Head of caudate nucleus (tissue), 42 donors: ENCODE measurements at places on chromosomes 6 and 20.

DNA sequence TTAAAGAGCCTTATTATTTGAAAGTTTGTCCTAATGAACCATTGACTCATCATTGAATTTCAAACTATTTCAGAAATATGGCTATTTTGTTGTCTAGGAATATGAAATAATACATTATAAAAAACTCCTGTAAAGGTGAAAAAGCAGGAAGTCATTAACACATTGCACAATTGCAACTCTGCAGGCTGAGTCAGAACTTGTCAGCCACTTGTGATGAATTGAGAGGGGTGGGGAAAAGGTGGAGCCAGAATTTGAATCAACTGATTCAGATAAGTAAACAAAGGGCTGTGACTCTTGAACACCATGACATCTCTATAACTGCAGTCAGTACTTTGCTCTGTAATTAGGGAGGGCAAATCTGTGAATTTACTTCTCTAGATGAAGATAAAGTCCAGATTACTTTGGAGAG, 6.0 kb downstream of the C6orf141 start:
- no peak for DNase-seq

GRCh38 chr20:57713951-57714350, 4.1 kb upstream of the PMEPA1 start:
- no peak for DNase-seq

DNA sequence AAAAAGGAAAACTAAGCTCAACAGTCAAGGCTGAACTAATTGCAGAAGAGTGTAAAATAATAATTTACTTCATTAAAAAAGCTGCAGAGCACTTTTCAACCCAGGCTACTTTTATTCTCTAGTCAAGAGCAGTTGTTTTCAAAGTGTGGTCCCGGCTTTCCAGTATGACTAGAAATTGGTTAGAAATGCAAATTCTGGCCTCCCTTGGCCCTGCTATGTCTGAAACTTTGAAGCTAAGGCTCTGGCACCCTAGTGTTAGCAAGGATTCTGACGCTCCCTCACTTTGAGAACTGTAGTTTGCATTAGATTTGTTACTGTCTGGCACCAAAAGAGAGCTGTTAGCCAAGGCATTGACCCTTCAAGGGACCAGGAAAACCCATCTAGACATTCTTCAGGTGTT, 9.5 kb upstream of the NXT1 start:
- DNase-seq, result no peak

DNA sequence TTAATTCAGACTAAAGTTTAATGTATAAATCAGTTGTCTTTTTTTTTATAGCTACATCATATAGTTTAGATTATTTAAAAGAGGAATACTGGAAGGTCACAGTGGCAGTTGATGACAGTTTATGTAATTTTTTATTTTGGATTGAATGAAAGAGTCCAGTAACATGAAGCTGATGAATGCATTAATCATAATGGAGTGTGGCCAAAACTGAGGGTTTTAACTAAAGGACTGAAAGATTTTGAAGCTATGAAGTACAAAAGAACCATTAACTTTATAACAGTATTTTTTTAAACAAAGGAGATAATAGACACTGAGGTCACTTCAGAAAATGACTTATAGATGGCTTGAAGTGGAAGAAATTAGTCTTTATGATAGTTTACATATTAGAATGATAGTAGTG, 41.3 kb downstream of the TRMT11 start:
- no peak for DNase-seq

DNA sequence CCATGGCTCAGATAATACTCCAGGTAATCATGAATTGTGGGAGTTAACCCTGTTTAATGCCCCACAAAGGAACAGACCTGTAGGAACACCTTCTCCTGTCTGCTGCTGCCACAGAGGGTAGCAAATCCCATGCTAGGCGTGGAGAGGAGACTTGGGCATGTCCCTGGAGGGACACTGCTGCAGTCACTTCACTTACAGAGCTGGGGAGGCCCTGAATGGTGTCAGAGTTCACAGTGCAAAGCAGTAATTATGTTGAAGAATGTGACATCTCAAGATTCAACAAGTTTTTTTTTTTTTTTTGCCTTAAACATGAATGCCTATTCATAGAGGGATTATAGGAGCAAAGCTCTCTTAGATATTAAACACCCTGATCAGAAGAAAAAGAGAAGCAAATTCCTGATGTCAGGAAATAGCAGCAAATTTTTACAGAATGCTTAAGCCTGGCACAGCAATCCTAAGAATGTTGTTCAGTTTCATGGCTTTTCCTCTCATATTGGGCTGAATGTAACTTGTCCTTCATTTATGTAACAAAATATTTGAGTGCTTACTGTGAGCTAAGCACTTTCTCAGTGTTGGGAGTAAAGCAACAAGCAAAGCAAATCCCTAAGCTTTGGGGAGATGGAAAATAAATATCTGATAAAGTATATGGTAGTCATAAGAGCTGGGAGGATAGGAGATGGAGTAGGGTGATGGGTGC, 45.0 kb downstream of the CARMIL1 start:
- no peak for DNase-seq

DNA sequence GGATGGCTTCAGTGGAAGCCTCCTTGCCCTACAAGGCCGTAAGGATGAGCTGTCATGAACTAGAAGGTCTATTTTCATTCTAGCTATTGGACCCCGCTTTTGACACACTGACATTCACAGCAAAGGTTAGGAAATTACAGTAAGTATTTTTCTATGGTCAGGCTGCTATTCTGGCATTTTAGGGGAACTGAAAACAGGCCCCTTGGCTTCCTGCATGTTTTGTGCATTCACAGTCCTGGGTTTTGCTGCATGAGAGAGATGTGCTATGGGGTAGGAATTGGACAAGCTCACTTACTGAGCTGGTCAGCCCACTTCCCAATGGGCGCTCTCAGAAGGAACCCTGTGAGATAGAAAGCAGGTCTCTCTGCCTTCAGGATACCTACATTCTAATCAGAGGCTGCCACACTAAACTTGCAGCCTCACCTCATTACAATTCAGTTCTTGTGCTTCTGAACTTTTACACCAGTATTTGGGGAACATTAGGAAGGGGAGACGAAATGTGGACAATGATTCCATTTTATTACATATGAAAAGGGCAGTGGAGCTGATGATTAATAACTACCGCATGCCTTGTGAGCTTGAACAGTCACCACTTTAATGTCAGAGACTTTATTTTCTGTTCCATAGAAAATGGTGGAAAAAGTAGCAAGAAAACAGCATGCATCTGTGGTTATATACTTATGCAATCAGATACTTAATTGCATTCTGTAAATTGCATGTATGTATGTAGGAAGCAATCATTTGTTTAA, 86.6 kb upstream of the TAB2 start:
- no peak for DNase-seq

GRCh38 chr6:111207141-111207858, 120.0 kb downstream of the SLC16A10 start:
- DNase-seq, result peak; percentile 31

DNA sequence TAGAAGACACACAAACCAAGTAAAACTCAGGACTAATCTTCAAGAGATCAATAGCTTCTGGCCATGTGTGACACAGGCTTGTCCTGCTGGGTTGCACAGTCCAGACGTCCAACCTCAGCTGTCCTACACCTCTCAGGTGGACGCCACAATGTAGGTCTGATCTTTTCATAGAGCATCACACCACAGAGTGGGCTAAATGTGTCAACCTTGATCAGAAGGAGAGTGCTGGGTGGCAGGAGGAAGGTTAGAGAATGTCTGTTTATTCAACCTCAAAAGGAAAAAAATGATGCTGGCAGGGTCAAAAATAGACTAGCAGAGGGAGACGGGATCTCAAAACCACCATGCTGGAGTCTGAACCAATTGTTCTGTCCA, 41.7 kb downstream of the GFOD1 start:
- DNase-seq, result no peak
